Activated CD8-positive, alpha-beta memory T cell treated with anti-CD3 and anti-CD28 coated beads for 1 hour (primary cell): ENCODE measurements at places on chromosomes 12 and 14.
A peak's percentile ranks its signal among the peaks of the same experiment; 100 is the strongest.

- DNase-seq: no peak
Observed at GRCh38 chr14:55545779-55546178, 34.2 kb upstream of the KTN1 start.

DNA sequence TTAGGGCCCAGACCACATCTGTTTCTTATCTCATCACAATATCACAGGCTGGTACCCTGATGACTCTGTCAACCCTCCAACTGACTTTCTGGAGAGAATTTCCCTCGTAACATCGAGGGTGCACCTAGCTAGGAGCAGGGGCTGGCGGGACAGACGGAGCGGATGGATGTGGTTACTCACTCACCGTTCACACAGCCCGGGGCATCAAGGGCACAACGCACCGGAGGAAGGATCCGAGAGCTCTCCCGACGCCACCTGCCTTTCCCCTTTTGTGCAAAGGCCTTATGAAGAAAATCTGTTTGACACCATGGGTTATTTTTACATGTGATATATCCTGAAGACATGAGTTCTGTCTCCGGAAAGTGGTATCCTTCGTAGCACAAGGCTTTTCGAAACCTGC lies 31.4 kb downstream of the SLC15A4 start:
- DNase-seq: no peak

- no peak for DNase-seq
Observed at GRCh38 chr14:96710060-96710666, 87.0 kb upstream of the VRK1 start.

GRCh38 chr14:91987192-91987591 lies 39.7 kb upstream of the FBLN5 start:
- no peak for DNase-seq

- DNase-seq: no peak
Observed at GRCh38 chr14:51738754-51739153, 87.0 kb downstream of the FRMD6 start.

DNA sequence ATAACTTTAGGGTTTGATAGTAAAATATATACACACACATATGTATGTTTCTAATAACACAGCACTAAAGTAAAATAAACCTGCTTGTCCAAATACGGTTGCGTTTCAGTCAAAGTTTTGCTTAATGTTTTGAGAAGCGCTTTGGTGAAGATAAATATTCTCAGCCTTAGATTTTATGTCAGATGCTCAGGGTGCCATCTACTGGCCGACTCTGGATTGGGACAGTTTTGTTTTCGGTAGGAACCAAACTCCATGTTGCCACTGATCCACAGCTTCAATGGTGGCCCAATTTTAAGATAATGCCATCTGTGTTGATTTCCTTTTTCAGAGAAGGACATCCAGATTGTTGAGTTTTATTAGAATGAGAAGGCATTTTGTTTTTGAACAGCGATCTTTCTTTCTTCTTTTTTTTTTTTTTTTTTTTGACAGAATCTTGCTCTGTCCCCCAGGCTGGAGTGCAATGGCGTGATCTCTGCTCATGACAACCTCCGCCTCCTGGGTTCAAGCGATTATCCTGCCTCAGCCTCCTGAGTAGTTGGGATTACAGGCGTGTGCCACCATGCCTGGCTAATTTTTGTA lies 43.1 kb downstream of the LLPH start:
- DNase-seq: peak; percentile 29

- no peak for DNase-seq
Observed at GRCh38 chr14:34502545-34503225, 36.8 kb downstream of the EAPP start.

- no peak for DNase-seq
Observed at GRCh38 chr12:67958187-67958586, 31.1 kb upstream of the IFNG-AS1 start.

GRCh38 chr12:116130431-116130830 lies 147.1 kb downstream of the MED13L start:
- DNase-seq: no peak

DNA sequence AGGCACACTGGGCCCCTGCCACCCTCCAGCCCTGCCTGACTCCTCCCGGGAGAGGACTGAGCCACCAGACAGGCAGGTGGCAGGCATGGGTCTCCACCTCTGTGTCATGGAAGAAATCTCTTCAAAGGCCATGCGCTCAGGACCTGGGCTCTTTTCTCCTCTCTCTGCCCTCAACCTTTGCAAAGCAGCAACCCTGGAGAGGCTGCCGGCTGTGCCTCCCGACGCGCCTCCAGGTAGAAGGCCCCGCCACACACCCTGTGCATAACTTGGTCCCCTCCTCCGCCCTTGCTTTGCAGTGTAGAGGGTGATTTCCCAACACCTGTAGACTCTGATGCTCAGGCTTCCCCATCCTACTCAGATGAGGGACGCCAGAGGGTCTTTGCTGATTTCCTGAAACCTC lies 28.2 kb upstream of the TMEM179 start:
- DNase-seq: no peak

DNA sequence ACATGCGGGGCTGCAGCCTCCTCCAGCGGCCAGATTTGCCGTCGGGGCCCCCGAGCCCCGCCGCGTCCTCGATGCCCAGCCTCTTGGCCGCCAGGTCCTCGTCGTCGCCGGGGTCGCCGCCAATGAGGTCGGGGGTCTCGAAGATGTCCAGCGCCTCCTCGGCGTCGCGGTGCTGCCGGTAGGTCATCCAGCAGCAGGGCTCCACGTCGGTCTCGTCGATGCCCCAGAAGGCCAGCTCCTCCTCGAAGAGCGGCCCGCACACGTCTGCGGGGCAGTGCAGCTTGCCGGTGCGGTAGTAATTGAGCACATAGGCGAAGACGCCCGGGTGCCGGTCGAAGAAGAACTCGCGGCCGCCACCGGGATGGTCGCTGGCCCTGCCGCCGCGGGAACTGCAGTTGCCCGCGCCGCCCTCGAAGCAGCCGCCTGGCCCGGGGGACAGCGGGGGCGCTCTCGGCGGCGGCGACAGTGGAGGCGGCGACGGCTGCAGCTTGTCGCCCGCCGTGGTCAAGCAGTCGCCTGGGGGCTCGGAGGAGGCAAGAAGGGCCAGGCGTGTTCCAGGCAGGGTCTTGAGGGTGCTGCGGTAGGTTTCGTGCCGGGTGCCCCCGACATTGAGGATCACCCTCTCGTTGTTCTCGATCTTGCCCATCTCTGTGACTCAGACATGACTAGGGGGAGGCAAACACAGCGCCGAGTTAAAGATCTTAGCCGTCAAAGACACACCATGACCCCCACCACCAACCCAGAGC lies 2.1 kb downstream of the KCNC2 start:
- DNase-seq: no peak

- no peak for DNase-seq
Observed at GRCh38 chr14:31037709-31038221, 11.6 kb upstream of the STRN3 start.

- DNase-seq: no peak
Observed at GRCh38 chr12:109580684-109581333, 7.2 kb downstream of the MVK start.

GRCh38 chr14:104650057-104650980 lies 39.1 kb upstream of the INF2 start:
- peak; percentile 59 for DNase-seq

GRCh38 chr12:88062474-88062873 lies 33.3 kb upstream of the C12orf50 start:
- no peak for DNase-seq

- no peak for DNase-seq
Observed at GRCh38 chr12:82411546-82412230, 53.4 kb downstream of the METTL25 start.

DNA sequence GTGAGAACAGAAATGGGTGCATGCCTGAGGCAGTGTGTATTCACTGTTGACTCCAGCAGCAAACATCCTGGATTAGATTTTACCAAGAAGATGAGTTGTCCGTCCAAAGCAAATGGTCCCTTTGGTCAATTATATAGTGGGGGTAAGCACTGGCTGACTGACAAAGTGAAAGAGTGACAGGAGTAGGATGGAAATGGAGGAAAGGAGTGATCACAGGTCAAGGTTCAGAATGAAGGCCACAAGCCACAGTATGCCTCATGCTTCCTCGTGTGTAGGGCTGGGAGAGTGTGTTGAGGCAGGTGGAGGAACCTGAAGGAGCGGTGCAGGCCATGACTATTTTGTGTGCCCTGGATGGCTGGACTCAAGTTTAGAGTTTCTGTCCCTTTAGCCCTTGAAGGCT lies 14.3 kb downstream of the DHRS2 start:
- DNase-seq: no peak

- DNase-seq: no peak
Observed at GRCh38 chr14:92515546-92516343, 2.2 kb downstream of the RIN3 start.

GRCh38 chr12:114168061-114168460 lies 201.9 kb upstream of the RBM19 start:
- no peak for DNase-seq

DNA sequence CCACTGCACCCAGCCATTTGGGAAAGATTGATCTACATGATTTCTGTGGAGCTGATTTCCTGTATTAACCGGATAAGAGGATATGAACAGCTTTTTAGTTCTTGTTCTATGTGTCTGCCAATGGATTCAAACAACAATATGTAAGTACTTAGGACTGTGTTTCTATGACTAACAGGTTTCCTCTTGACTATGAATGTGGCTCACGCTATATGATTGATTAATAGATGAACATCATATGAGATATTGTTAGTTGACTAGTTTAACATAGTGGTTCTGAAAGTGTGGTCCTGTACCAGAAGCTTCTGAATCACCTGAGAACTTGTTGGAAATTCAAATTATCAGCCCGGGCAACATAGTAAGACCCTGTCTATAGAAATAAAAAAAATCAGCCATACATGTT lies 12.8 kb upstream of the CSRP2 start:
- no peak for DNase-seq

GRCh38 chr12:54036620-54037359 lies 3.9 kb downstream of the HOXC5 start:
- DNase-seq: no peak

GRCh38 chr12:130288691-130289090 lies 49.0 kb upstream of the PIWIL1 start:
- DNase-seq: no peak

- DNase-seq: no peak
Observed at GRCh38 chr12:118185602-118186397, 49.9 kb downstream of the PEBP1 start.

DNA sequence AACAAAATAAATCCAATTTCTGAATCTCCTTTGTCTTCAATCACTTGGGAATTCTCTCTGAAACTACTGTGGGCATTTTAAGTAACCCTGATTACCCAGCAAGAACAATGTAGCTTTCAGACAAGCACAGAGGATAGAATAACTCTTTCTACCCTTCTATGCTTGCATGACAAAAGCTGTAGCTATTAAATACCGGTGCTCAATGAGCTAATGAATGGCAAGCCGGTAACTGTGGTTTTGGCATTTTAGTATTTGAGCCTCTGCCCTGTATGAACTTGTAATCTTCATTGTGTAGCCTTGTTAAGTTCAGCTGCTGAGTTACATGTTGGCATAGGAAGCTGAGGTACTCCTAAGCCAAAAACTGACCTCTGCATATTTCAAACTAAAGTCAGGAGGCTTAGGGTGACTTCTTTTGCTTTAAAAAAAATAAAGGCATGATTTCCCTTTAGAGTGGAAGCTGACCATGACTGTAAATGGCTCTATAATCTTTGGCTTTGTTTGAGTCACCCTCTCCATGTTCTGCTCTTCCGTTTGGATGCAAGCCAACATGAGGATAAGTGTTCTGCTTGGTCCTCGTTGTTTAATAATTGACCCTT lies 171.0 kb upstream of the HIF1A start:
- DNase-seq: no peak

- DNase-seq: no peak
Observed at GRCh38 chr14:34338056-34338455, 124.0 kb downstream of the SPTSSA start.

GRCh38 chr12:111791507-111791906 lies 24.8 kb downstream of the ALDH2 start:
- no peak for DNase-seq

DNA sequence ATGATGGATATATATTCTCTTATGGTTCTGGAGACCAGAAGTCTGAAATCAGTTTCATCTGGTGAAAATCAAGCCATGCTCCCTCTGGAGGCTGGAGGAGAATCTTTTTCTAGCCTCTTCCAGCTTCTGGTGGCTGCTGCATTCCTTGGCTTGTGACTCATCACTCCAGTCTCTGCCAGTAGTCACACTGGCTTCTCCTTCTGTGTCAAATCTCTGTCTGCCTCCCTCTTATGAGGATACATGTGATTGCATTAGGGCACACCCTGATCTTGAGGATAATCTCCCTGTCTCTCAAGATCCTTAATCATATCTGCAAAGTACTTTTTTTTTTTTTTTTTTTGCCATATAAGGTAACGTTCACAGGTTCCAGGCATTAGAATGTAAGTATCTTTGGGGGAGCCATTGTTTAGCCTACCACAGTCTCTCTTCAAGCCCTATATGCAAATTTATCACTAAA lies 17.7 kb downstream of the DNAL1 start:
- no peak for DNase-seq

DNA sequence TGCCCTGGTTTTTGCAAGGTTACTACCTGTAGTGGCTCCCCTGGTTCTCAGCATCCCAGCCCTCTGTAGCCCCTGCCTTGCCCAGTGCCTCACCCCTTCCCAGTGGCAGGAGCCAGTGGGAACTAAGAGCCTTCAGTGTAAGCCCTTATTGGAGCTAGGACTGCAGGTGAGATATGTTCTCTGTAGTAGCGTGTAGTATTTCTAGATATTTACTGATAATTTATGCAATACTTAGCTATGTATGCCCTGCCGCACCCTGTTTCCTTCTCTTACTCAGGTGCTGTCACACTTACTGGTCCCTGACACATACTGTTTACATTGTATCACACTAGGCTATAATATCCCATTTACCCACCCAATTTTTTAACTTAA lies 3.6 kb downstream of the BMAL2 start:
- no peak for DNase-seq

DNA sequence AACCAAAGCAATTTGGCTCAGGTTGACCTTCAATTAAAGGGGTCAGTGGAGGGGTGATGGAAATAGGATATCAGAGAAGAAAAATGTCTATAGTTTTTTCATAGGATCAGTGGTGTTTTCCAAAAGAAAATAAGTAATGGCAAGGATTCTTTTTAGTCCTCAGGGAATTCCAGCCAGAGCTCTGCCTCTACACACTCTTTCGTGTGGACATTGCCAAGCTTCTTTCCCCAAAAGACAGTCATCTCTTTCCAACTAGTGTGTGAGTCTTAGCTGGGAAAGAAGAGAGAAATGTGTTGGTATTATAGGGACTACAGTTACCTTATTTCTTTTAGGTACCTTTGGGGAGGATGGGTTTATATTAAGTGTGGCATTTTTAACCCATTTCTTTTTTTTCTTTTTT lies 46.5 kb downstream of the RBMS2 start:
- DNase-seq: no peak

- no peak for DNase-seq
Observed at GRCh38 chr12:42957136-42957535, 367.6 kb upstream of the PRICKLE1 start.

DNA sequence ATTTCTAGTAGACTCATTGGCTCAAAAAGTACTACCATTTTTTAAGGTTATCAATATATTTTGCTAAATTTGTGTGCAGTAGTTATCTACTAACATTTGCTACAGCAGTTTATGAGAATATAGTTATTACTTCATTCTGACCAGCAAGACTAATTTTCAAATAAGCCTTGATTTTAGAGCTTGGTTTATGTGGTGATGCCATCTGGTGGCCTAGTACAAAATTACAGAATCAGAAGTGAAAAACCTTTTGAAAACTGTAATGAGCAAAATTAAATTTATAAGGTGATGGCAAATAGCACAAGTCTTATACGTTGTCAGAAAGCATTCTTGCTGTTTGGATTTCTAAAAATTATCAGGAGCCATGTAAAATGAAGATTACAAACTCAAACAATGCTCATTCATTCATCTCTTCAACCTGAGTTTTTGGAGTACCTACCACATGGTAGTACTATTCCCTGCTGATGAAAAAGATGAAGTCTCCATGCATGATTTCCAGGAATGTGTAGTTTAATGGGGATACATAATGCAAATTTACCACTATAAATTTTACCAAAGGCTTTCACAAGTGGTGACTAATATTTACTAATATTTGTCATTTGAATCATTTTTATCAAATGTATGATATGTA lies 51.0 kb downstream of the MAGOHB start:
- DNase-seq: no peak
